ENCODE measurements at places on chromosomes 2 and 18. TPM values are rescaled to one million over a fixed set of nuclear protein-coding genes. Genes with fewer than 3 reads are reported as not detected.

CNTNAP5 gene
- total RNA-seq, result under 0.01 TPM

FIGN gene
- 0.31 TPM for total RNA-seq

ACTG2 gene
- total RNA-seq, result not detected

AQP12A gene
- total RNA-seq, result not detected
